ENCODE measurements at places on chromosomes 11 and 22.

DNA sequence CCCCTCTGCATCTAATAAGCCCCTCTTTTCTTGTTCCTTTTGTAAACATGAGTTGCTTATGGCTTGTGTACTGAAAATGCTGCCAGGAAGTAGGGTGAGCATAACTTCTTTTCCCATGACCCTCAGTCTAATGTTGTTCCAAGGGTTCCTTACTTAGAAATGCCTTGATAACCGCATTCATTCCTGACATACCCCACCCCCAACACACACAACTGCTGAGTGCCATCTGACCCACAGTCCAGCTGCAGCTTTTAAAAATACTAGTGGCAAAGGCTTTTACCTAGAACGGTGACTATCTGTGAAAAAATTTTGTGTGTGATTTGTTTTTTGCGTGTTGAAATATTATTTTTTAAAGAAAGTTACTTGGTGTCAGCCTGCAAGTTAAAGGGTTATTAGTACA is 52.6 kb downstream of the ARHGAP42 start:
- DNase-seq, result no peak

DNA sequence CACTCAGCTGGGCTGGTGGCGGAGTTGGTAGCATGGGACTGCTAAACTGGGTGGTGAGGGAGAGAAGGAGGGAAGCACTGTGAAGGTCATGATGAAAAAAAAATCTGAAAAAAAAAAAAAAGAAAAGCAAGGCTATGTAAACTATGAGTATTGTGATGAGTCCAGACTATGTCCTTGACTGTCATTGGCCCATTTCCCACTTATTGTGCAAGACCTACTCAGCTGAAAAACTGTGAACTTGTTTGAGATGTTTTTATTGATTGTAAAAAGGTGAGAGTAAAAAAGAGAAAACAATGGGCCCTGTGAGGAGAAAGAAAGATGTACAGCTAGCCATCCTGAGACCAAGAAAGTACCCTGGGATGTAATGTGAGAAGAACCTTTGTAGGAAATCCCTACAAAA is 798.4 kb upstream of the TENM4 start:
- no peak for DNase-seq

- no peak for DNase-seq
These were observed 10.0 kb upstream of the BACE1-AS start for GRCh38 chr11:117281159-117281558.

DNA sequence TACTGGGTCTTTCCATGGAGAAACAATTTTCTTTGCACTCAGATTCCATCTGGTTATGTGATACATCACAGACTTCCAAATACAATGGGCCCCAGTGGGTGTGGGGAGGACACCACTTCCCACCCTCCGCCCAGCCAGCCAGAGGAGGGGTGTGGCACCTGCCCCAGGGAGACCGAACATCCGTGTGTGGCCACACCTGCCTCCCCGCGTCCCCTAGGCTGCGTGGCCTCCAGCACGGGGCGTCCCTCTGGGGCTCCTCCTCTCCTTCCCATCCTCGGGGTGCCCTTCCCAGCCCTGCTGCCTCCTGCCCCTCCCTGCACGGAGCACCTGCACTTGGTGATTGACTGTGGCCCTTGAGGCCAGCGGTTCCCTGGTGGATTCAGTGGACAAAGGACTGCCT is 49.1 kb downstream of the CERK start:
- no peak for DNase-seq

DNA sequence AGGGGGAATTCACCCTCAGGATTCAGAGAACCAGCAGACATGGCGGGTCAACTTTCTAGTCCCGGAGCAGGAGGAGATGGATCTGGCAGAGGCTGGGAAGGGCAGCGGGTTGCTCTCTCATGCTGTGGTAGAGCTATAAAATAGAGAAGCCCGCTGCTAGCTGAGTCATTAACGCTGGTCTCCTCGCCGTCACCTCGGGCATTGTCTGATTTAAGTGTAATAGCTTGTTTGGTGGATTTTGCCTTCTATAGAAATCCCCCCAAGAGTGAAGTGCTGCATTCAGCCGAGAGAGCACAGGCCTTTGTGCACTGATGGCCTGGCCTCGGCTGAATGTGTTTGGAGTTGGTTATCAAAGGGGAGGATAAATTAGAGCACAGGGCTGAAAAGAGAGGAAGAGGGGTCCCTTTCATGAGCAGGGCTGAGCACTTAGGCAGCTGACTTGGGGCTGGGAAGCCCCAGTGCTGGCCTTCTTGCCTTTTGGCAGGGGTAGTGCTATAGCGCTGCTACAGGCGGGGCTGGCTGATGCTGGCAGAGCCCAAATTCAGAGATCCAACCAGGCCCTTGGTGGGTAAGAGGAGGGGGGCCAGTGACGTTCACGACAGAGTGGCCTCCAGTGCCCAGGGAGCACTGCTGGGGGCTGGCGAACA is 161.1 kb upstream of the CADM1 start:
- no peak for DNase-seq

GRCh38 chr11:31816468-31817053 is 5.4 kb upstream of the PAX6 start:
- no peak for DNase-seq

DNA sequence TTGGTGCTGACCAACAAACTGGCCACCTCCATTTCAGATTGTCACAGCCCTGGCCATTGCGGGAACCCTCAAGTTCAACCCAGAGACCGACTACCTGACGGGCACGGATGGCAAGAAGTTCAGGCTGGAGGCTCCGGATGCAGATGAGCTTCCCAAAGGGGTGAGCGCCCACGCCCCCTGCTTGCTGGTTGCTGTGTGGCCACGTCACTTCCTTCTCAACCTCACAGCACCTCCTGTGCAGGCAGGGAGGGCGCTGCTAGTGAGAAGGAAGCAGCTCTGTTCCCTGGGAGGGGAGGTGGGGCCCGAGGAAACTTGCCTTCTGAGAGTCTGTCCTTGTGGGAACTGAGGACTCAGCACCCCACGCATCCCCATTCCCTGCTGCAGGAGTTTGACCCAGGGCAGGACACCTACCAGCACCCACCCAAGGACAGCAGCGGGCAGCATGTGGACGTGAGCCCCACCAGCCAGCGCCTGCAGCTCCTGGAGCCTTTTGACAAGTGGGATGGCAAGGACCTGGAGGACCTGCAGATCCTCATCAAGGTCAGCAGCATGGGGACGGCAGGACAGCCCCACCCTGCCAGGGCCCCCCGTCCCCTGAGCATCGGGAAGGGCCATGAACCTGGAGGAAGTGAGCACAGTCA is 19.3 kb downstream of the POLR3H start:
- DNase-seq, result peak; percentile 68

GRCh38 chr11:134205729-134206128 is 18.0 kb downstream of the NCAPD3 start:
- no peak for DNase-seq
